Activated T-helper 17 cell treated with anti-CD3 and anti-CD28 coated beads, Interleukin-2, amount 50 U/mL, for 72 hours (primary cell): ENCODE measurements at places on chromosomes 7 and 10.
A peak's percentile ranks its signal among the peaks of the same experiment; 100 is the strongest.

- ATAC-seq = no peak
Observed at GRCh38 chr10:76230921-76231285, 799.5 kb downstream of the LRMDA start.

- no peak for ATAC-seq
Observed at GRCh38 chr10:29951441-29951931, 107.9 kb downstream of the JCAD start.

GRCh38 chr10:29470843-29471543 lies 163.8 kb downstream of the SVIL start:
- no peak for ATAC-seq

GRCh38 chr7:22900101-22900500 lies 77.5 kb upstream of the TOMM7 start:
- ATAC-seq = no peak

DNA sequence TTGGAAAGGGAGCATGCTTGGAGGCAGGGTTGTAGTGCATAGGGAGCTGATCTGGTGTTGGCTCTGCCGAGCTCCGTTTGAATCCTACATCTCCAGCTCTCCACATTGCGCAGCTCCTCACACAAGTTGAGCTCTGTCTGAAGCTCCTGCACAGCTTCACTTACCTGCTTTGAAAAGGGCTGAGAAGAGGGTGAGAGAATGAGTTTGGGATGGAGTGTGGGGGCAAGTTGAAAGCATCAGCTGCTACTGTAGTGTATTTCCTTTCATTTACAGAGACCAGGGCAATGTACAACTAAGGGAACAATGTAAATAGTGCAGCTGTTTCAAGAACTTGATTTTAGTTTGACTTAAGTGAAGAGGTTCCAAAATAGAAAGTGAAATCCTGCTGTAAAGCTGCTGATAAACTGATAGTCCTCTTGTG lies 88.5 kb downstream of the VTI1A start:
- no peak for ATAC-seq

DNA sequence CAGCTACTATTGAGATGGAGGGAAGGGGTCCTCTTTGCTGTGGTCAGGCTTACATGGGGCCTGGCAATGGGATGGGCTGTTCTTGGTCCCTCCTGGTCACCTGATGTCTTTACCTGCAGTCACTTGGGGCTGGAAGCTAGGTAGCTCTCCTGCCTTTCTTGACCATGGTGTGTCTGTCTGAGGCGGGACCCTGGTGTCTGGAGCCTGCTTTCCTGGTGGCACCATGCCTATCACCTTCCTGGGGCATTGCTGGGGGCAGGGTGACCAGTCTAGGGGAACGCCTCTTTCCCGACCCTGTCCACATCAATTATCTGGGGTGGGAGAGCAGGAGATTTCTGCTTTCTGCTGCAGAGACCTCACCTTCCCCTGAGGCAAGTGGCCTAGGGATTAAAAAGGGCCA lies 55.6 kb downstream of the ARHGAP22 start:
- no peak for ATAC-seq

- ATAC-seq = no peak
Observed at GRCh38 chr10:122243550-122243949, 27.5 kb upstream of the BTBD16 start.

DNA sequence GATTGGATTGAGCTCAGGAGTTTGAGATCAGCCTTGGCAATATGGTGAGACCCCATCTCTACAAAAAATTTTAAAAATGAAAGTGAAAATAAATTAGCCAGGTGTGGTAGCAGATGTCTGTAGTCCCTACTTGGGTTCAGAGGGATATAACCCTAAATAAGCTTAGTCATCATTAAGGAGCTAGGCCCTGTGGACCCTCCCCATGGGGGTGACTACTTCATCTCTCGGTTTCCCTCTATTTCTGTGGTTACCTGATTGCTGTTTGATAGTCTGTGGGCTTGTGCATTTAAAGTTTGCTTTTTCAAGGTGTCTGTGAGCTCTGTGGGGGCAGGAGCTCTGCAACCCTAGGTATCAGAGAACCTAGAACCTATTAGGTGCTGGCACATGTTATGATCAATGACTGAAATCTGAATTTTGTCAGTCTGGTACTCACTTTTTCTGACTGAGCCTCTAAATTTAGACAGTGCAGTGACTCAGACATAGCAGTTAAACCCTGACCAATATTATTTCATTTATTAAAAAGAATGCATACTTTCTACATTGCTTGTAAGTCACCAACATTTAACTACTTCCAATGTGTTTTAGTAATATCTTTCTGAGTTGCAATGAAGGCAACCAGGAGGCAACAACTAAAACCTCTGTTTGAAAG lies 8.1 kb upstream of the CUZD1 start:
- ATAC-seq = peak; percentile 45

DNA sequence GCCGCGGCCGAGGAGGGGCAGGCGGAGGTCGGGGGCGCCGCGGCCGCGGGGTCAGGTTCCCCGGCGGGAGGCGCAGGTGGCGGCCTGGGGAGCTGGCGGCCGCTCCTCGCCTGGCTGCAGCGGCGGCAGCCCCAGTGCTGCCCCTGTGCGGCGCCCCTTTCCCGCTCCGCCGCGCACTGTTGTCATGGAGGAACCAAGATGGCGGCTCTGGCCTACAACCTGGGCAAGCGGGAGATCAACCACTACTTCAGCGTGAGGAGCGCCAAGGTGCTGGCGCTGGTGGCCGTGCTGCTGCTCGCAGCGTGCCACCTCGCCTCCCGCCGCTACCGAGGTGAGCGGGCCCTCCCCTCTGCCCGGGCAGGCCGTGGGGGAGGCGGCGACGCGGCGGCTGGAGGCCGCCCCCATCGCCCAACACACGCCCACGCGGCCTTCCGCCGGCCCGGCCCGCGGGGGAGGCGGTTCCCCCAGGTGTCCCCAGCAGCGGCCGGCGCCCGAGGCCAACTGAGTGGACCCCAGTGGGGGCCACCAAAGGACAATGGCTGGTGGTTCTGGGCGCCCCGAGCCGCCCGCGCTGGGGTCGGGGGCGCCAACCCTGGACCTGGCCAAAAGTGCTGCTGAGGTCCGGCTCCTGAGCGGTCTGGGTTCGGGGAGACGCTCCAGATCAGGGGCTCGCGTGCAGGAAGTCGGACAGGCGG lies 425 bp downstream of the CASD1 start:
- peak; percentile 77 for ATAC-seq

DNA sequence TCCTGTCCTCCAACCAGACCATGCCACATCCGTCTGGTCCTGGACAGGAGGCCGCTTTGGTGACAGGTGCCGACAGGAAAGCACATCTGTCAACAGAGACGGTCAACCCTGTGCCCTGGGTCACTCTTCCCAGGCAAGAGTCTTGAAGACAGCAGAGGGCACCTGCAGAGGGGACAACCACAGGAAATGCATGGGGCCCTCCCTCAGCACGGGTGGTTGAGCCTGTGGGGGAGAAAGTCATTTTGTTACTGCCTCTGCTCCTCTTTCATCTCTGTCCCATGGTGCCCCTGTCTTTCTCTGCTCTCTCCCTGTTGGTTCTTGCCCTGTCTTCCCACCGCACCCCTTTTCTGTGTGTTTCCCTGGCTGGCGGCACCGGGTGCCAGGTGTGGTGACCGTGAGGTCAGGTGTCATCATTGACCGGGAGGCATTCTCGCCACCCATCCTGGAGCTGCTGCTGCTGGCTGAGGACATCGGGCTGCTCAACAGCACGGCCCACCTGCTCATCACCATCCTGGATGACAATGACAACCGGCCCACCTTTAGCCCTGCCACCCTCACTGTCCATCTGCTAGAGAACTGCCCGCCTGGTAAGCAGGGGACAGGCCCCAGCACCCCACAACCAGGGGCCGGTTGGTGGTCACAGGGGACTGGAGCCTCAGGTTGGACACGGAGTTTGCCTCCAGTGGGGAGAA lies 17.6 kb upstream of the VSIR start:
- peak; percentile 61 for ATAC-seq

DNA sequence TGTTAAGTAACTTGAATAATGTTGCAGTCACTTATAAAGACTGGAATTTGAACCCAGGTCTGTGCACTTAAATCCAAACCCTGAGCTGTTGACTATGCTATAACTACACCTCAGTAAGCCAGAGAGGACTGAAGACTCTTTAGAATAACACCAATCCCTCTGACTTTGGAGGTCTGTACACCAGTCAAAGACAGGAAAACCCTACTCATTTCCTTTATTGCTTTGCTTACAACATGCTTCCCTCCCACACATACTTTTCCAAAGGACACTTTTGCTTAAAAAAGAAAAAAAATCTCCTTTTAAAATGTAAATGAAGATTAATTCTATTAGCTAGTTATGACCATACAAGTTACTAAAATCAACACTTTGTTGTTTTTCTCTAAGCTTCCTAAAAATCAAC lies 184.7 kb upstream of the KCTD7 start:
- no peak for ATAC-seq

DNA sequence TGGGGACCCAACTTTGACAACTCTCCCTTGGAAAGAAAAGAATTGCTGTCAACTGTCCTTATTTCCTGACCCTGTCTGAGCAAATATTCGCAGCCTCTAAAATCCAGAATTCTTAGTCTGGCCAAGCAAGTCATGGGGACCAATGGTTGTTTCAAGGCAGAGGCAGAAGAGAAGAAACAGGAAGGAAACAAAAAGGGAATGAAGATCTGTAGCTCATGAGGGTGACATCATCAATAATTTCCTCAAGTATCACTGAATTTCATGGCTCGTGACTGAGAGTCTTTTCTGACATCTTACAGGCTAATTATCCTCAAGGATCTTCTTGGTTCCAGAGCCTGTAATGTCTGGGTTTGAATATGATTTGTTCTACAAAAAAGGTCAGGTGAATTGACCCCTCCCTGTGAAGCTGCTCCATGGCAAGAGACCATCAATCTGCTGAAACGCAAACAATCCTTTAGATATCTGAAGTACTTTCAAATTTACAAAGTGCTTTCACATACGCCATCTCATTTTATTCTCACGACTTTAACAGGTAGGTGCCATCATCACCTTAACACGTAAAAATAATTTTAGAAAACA lies 5.8 kb downstream of the CDK6 start:
- ATAC-seq = no peak

- ATAC-seq = no peak
Observed at GRCh38 chr7:191105-191980, 1.0 kb upstream of the FAM20C start.

DNA sequence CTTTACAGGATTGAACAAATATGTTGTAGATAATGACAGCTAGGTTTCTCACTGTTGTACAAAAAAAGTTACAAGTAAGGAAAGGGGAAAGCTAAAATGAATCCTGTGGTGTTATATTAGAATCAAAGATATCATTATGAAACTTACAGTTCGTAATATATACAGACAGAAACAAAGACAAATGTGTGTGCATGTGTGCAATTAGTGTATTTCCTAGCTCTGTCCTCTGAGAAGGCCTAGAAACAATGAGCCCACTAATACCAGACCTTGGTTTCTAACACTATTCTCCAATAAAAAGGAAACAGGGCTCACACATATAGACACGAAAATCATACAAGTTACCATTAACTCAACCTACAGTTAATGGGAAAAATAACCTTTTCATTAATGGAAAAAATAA lies 8.0 kb downstream of the KDM7A start:
- ATAC-seq = peak; percentile 54

- ATAC-seq = no peak
Observed at GRCh38 chr10:110444004-110444337, 53.7 kb upstream of the DUSP5 start.

- ATAC-seq = no peak
Observed at GRCh38 chr7:29421010-29421956, 142.4 kb upstream of the PRR15 start.

DNA sequence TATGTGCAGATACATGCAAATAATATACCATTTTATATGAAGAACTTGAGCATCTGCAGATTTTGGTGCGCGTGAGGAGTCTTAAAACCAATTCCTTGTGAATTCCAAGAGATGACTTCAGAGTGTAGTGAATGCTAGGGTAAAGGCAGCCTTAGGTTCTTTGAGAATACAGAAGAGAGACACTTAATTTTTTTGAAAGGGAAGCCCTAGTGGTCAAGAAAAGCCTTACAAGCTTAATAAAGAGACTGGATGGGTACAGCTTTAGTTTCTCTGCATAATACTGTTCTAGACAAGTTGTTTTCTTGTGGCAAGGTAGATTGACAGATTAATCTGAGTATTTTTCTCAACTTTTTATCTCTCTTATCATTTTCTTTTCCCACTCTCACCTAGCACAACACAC lies 636.5 kb downstream of the DNAJB9 start:
- ATAC-seq = no peak

GRCh38 chr7:12294701-12295100 lies 83.6 kb downstream of the TMEM106B start:
- no peak for ATAC-seq

- no peak for ATAC-seq
Observed at GRCh38 chr10:13396369-13396768, 48.3 kb upstream of the SEPHS1 start.

DNA sequence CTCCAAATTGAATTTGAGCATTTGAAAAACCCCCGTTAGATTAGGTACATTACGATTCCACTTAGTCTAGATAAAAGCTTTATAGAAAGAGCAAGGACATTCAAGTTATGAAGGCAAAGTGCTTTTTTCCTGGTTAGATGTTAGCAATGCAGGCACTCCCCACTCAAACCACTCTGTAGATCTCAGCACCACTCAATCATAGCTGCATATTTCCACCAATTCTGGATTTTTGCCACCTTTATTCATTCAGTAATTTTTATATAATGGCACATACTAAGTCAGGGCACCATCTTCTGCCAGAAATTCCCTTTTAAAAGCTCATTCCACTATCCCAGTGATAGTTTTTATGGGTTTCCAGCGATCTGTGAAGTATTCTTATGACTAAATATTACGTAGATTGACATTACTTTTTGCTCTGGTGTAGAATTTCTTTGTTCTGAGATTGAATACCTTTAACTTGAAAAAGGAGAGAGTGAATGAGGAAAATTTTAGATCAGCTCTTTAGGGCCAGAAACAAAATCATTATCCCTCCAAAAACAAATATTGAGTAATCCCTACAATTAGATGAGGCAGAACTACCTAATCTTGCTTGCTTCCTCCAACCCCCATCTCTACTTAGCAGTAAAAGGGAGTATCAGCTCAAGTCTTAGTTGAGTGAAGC lies 51.6 kb downstream of the RNLS start:
- no peak for ATAC-seq

GRCh38 chr10:32104622-32105509 lies 48.6 kb upstream of the KIF5B start:
- no peak for ATAC-seq

GRCh38 chr10:1048349-1048731 lies 579 bp downstream of the IDI1 start:
- ATAC-seq = peak; percentile 21

DNA sequence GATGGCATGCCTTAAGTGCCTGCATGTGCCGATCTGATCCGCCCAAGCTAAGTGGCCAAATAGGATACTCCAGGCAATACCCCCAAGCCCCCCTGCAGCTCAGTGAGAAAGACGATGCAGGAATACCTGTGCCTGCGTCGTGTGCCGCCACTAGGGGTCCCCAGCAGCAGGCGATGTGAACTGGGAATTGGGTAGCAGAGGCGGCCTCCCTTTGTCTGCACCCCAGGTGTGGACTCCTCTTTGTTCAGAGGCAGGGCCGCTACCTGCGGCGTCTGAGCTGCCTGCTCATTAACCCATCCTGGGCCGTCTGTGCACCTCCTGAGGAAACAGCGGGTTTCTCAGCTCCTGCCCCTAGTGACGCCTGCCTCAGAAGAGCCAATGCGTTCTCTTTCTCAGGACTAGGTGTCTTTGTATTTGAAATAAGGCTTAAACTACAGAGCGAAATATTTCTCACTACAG lies 4.8 kb upstream of the CHN2 start:
- no peak for ATAC-seq

GRCh38 chr10:49278497-49278981 lies 20.4 kb upstream of the C10orf71 start:
- ATAC-seq = no peak

- ATAC-seq = no peak
Observed at GRCh38 chr7:22859641-22860290, 37.1 kb upstream of the TOMM7 start.

- no peak for ATAC-seq
Observed at GRCh38 chr7:100670074-100670473, 3.5 kb upstream of the GNB2 start.
